ENCODE measurements at places on chromosomes 5 and 9.

- DNase-seq = no peak
Measured at GRCh38 chr5:157267761-157268480, 2.0 kb downstream of the CYFIP2 start.

DNA sequence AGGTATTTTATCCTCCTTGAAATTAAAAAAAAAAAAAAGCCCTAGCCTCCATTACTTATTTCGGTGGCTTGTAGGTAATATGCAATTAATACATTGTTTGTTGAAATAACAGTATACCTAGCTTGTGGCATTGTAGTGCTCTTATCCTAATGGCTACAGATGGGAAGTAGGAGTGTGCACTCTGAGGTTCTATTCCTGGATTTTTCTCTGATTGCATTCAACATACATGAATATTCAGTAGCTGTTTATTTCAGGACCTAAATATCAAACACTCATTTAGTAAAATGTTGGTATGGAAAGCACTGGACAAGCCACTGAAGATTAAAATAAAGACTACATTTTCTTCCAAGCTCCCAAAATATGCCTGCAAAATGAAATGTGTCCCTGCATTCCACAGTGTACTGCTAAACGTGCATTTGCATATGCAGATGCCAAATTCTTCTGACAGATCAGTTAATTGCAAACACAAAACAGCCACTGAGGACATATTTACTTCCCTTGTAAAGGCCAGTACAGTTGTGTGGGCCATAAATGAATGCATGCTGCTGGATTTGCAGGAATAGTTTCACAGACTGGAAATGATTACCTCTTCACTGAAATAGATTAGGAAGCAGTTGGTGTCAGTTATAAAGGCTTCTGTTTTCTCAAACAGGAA lies 826.1 kb downstream of the PRELID2 start:
- no peak for DNase-seq

- no peak for DNase-seq
Measured at GRCh38 chr9:136203408-136204144, 1.4 kb downstream of the LHX3 start.

DNA sequence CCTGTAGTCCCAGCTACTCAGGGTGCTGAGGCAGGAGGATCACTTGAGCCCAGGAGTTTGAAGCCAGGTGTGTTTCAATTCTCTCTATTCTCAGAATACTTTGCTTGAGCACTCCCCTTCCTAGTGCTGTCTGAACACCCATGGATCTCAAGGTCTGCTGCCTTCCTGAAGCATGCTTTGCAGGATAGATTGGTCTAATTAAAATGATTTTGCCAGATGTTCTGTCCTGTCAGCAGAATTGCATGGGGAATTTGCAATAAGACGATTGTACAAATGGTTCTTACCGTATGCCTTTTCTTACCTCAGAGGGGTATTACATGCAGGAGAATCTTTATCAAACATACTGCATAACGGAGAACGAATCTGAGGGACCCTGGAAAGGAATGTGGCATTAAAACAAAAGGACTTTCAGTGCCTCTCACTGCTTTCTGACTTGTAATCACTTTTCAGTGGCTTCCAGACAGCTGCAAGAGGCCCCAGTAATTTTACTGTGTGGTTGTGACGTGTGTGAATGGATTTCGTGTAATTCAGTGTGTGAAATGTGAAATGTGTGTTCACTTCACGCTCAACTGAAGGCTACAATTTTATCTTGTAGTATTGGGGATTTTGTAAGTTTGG lies 587.2 kb upstream of the SEMA6A start:
- DNase-seq = no peak

DNA sequence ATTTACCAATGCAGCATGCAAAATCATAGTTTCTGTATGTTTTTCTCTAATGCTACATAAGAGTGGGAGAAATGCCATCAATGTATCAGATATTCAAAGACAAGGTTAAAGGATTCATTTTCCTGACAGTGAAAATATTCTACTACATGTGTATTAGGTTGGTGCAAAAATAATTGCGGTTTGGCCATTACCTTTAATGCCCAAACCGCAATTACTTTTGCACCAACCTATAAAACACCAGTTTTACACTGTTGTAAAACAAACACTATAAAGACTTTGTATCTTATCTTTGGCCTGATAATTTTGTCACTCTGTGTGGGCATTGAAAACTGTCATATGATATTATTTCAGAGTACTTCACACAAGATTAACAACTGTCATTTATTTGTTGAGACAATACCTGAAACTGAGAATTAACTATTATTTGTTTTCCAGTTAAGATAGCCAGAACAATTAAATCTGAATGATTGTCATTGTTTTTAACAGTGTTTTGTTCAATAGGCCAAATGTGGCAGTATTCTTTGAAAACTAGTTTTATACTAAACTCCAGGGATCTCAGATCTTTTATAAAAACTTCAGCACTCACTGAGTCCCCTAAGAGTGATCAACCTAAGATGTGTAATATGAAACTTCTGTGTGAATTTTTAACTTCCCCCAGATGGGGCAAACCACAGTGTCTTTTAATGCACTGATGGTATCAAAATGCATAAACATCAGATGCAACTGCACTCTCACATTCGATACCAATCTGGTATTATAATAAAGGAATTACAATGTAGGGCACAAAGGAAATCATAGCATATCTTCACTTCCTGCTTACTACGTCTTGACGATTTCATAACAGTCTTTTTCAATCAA lies 53.8 kb upstream of the FBN2 start:
- DNase-seq = no peak

- no peak for DNase-seq
Measured at GRCh38 chr5:119752921-119753886, 123.8 kb downstream of the FAM170A start.

All from stimulated activated CD4-positive, alpha-beta T cell treated with anti-CD3 and anti-CD28 coated beads, Interleukin-12 subunit alpha, Interleukin-12 subunit beta, amount 100 ng/mL, for 48 hours (primary cell).